ENCODE measurements at places on chromosomes 16 and 17. TPM values are rescaled to one million over a fixed set of nuclear protein-coding genes. Genes with fewer than 3 reads are reported as not detected.

The UNC13D gene
- total RNA-seq = 0.41 TPM

The KRTAP9-2 gene
- total RNA-seq = not detected

The ITGAX gene
- 0.41 TPM for total RNA-seq

The GCGR gene
- not detected for total RNA-seq

The HASPIN gene
- total RNA-seq = 0.82 TPM

The EMP2 gene
- total RNA-seq = 2.4 TPM

The TGFB1I1 gene
- 1.2 TPM for total RNA-seq

The BCL6B gene
- 2.0 TPM for total RNA-seq

The KRTAP4-6 gene
- total RNA-seq = not detected

The SLC26A11 gene
- 9.8 TPM for total RNA-seq

The DDX28 gene
- 13.5 TPM for total RNA-seq

The CBFA2T3 gene
- total RNA-seq = 0.82 TPM

The NOXO1 gene
- total RNA-seq = 1.2 TPM

The SLC5A11 gene
- not detected for total RNA-seq

The CD300H gene
- not detected for total RNA-seq

The MYH8 gene
- total RNA-seq = under 0.01 TPM

The APOBR gene
- total RNA-seq = under 0.01 TPM

The SEZ6 gene
- total RNA-seq = 45.2 TPM

The KRT33B gene
- not detected for total RNA-seq

The SCARF1 gene
- 3.3 TPM for total RNA-seq

The FN3K gene
- 9.8 TPM for total RNA-seq

The LGALS3BP gene
- 10.6 TPM for total RNA-seq

The KRT20 gene
- not detected for total RNA-seq

The TMEM100 gene
- total RNA-seq = 3.3 TPM

The CACNA1H gene
- total RNA-seq = 14.7 TPM
